ENCODE measurements at places on chromosomes 5 and 9.

- no peak for DNase-seq
Observed at GRCh38 chr5:72085319-72085718, 22.0 kb upstream of the MAP1B start.

GRCh38 chr9:68640421-68641089 is 64.5 kb upstream of the PIP5K1B start:
- DNase-seq, result no peak

GRCh38 chr9:133906932-133907910 is 84.9 kb downstream of the VAV2 start:
- DNase-seq, result no peak

GRCh38 chr5:66565878-66566277 is 30.3 kb upstream of the MAST4 start:
- no peak for DNase-seq

DNA sequence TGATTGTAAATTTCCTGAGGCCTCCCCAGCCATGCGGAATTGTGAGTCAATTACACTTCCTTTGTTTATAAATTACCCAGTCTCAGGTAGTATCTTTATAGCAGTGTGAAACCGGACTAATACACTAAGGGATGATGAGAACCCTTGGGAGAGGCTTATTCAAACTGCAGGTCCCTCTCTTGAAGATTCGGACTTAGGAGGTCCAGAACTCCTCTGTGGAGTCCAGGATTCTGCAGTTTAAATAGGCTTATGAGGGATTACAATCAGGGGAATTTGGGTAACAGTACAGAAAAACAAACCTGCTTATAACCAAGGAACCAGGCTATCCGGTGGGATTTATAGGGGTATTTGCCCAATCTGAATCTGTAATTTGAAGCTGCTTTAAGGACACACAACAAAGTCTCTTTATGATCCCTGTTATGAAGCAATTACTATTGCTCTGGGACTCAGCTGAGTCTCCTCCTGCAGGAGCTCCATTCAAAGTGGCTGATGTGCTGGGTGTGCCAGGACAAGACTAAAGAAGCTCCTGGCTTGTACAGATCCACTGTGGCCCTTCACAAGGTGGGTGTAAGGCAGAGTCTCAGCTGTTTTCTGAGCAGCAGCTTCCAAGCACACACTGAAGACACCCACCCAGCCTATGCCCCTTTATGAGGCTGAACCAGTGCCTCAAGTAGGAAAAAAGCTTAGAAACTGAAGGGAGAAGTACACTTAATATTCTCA is 41.8 kb upstream of the LHFPL2 start:
- DNase-seq, result no peak

DNA sequence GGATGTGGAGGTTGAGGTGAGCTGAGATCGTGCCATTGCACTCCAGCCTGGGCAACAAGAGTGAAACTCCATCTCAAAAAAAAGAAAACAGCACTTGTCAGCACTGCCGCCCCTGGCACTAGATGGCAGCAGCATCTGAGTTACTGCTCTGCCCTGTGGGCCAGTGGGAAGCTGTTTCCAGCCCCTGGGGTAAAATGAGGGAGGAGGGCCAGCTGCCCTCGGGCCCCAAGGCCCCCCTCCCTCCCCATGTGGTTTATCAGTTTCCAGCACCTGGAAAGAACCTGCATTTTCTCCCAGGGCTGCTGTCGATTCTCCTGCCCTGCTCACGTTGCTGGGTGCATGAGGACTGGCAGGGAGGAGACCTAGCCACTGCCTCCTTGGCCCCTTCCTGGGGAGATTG is 13.2 kb upstream of the CEL start:
- no peak for DNase-seq

DNA sequence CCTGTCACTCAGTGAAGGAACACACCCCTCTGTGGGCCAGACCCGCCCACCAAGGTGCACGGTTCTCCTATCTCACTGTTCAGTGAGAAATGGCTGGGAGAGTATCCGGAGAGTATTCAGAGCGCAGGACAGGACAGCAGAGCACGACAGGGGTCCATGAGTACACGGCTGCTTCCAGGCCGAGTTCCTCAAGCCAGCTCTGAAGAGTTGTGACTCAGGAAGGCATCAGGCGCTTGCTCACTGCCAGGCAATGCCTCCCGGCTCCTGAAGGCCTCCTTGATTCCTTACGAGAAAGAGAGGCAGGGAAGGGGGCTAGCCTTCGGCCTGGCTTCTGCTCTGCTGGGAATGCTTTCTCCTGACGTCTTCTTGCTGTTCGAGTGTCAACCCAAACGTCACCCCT is 132.1 kb upstream of the PPP1R26 start:
- DNase-seq, result no peak

GRCh38 chr5:42949348-42950115 is 90.6 kb downstream of the ANXA2R start:
- no peak for DNase-seq

DNA sequence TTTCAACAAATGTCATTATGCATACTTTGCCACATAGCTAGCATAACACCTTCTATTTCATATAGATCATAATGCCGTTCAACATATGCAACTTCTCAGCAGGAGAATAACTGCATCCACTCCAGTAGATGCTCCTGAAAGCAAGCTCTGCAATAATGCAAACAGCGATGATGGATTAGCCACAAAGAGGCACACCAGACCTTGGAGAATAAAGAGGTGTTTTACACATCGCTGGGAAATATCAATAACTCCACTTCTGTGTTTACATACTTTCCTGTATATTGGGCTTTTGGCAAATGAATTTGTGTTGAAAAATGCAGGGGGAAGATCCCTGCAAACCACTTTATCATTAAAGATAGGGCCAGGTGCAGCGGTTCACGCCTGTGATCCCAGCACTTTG is 271.5 kb upstream of the PANK3 start:
- no peak for DNase-seq

GRCh38 chr5:56302027-56302426 is 68.9 kb upstream of the ANKRD55 start:
- no peak for DNase-seq
